Effector CD4-positive, alpha-beta T cell (primary cell): ENCODE measurements at places on chromosomes 11 and 22.

DNA sequence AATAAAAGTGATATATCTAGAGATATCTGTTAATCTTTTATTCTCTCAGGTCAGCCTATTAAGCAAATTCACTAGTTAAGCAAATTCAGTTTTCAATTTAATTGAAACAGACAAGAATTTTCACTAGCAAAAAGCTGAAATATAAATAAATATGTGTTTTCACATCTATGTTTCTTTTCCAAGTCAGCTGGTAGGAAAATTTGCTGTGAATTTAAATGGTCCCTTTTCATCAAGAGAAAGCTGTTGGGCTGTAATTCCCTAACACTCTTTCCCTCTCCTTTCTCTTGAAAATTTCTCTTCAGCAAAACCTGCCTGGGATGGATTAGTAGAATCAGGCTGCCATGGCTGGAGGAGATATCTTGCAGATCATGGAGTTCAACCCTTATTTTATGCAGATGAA is 46.9 kb upstream of the BARX2 start:
- DNase-seq = no peak

DNA sequence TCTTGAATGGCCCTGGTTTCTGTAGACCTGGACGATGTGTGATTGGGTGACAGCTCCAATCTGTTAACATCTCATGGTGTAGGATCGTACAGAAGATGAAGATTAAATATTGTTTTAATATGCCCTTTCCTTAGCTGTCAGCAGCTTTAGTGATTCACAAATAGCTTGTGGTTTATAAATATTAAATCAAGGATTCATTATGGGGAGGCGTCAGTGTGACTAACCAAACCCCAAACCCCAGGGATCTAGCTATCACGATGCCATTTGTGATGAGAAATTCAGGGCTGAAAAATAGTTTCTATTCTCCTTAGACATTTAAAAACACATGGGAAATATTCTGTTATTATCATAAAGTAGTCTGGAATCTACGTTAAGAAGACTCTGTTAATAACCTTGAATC is 73.4 kb downstream of the NCAM1 start:
- DNase-seq = no peak

DNA sequence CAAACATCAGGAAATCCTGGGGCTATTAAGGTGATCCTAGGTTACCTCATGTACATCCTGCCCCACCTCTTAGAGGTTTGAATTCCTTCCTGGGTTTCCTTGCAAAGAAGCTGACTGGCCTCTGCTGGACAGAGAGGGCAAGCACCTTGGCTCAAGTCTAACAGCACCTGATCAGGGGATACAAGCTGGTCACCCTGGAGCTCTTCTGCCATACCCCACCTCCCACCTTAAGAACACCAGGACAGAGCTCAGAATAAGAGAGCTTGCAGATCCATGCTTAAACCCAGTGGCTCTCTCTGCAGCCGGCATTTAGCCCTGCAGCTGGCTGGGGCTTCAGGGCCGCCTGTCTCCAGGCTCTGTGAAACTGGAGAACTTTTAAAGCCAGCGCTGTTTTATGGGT is 386.6 kb upstream of the NARS2 start:
- no peak for DNase-seq

DNA sequence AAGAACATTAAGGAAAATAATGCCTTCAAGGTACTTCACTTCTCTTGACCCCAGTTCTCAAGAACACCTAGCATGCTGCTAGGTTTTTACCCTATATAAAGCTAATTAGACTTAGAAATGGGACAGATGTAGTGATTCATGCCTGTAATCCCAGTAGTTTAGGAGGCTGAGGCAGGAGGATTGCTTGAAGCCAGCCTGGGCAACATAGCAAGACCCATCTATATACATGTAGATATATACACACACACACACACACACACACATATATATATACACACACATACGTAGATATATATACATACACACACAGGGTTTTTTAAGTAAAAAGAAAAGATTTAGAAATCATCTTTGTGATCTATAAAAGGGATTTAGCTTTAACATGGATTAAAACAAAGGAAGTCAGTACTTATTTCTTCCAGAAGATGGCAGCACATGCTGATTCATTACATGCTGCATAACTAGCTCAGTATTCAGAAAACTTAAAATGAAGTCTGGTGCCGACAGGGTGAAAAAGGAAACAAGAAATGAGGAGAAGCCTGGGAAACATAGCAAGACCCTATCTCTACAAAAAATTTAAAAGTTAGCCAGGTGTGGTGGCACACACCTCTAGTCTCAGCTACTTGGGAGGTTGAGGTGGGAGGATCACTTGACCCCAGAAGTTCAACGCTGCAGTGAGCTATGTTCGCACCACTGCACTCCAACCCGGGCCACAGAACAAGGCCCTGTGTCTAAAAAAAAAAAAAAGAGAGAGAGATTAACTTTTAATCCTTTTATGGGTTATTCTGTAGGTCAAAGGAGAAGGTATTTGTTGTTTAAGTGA is 28.5 kb upstream of the RBX1 start:
- DNase-seq = peak; percentile 21

- no peak for DNase-seq
These were observed 85.0 kb upstream of the SEPTIN5 start for GRCh38 chr22:19629331-19629719.

DNA sequence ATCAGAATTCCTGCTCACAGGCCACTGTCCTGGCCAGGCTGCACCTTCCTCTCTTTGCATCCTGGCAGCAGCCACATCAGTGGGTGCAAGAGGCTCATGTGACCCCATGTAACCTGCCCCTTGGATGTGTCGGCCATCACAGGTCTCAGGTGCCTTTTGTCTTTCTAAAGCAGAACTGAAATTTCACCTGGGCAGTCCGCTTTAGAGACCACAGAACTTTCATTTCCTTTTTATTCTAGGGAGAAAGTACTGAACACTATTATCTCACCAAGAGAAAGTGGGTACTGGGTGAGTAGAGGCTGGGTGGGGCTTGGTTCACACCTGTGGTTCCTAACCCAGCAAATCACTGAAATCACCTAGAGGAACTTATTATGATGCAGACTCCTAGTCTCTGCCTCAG is 51.7 kb upstream of the NUP160 start:
- no peak for DNase-seq

- DNase-seq = no peak
These were observed 19.0 kb upstream of the FEZ1 start for GRCh38 chr11:125515102-125515439.

GRCh38 chr11:40732132-40732531 is 727.3 kb downstream of the LRRC4C start:
- DNase-seq = no peak

- no peak for DNase-seq
These were observed 383.9 kb upstream of the FAT3 start for GRCh38 chr11:91840640-91841240.

- no peak for DNase-seq
These were observed 30.0 kb downstream of the FSHB start for GRCh38 chr11:30260813-30261212.

DNA sequence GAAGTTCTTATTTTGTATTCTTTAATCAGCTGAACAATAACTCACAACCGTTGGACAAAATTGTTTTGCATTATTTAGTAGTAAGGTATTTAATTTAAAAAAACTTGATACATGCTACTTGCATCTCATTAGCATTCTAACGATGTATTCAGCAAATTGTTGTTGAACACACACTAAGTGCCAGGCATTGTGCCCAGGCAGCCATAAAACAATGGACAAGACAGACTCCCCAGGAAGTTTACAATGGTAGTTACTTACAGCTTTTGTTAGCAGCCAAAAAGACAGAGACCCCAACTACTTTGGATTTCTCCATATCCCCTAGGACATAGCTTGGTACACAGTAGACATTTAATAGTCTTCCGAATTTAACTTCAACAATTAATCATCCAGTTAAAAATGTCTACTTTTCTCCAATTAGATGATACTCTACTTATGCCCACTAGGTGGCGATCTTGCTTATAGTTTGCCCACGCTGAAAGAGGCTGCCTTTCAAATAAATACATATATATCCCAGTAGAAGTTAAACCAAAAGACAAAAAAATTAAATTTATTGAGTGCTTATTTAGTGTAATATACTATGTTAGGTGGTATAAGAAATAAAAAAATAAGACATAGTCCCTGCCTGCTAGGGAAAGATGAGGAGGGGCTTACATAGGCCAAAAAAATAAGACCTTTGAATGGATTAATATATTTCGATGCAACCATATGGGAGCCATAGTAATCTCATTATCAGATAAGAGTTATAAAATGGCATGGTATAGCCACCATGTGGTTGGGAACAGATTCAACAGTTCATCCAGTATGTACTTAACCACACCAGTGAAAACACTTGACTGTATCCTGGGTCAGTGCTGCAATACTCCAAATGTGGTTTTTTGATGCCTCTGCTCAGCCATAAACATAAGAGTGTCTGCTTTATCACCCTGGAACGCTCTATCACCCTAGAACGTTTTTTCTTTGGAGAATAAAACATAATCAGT is 2.0 kb upstream of the FJX1 start:
- peak; percentile 16 for DNase-seq
